ENCODE measurements at places on chromosomes 11 and 22.

- DNase-seq: no peak
Observed at GRCh38 chr11:72239849-72240460, 4.0 kb downstream of the PHOX2A start.

- no peak for DNase-seq
Observed at GRCh38 chr22:46230262-46230901, 19.7 kb downstream of the CDPF1 start.

- no peak for DNase-seq
Observed at GRCh38 chr11:128735935-128736605, 42.2 kb downstream of the FLI1 start.

- no peak for DNase-seq
Observed at GRCh38 chr11:31529701-31530100, 20.1 kb downstream of the ELP4 start.

GRCh38 chr22:35376728-35377472, 4.0 kb upstream of the HMOX1 start:
- DNase-seq: peak; percentile 93

GRCh38 chr11:64358907-64359711, at the start of gene RPS6KA4:
Gene RPS6KA4 (plus strand): TSS chr11:64359162. CDS start chr11:64359236, 74 bp downstream.
- DNase-seq: peak; percentile 56

DNA sequence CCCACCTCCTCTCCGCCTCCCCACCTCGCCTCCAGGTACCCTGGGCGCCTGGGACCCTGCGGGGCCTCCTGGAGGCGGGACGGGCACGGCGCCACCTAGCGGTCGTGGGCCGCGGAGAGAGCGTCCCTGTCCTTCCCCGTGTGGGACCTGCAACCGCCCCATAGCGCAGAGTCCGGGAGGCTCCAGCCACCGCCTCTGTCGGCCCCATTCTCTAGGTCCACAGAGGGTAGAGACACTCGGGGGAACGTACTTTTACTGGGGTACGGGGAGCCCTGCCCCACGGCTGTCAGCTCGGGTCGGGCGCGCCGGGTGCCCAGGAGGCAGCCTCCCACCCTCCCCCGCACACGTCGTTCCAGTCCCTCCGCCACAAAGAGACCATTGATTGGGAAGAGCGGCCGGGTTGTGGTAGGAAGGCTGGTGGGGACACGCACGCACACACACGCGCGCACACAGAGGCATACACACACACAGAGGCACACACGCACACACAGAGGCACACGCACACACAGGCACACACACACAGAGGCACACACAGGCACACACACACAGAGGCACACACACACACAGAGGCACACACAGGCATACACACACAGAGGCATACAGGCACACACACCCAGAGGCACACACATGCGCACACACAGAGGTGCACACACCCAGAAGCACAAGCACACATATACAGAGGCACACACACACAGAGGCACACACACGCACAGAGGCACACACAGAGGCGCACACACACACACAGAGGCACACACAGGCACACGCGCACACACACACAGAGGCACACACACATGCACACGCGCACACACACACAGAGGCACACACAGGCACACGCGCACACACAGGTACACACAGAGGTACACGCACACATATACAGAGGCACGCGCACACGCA, 12.6 kb upstream of the NECTIN1 start:
- DNase-seq: no peak

DNA sequence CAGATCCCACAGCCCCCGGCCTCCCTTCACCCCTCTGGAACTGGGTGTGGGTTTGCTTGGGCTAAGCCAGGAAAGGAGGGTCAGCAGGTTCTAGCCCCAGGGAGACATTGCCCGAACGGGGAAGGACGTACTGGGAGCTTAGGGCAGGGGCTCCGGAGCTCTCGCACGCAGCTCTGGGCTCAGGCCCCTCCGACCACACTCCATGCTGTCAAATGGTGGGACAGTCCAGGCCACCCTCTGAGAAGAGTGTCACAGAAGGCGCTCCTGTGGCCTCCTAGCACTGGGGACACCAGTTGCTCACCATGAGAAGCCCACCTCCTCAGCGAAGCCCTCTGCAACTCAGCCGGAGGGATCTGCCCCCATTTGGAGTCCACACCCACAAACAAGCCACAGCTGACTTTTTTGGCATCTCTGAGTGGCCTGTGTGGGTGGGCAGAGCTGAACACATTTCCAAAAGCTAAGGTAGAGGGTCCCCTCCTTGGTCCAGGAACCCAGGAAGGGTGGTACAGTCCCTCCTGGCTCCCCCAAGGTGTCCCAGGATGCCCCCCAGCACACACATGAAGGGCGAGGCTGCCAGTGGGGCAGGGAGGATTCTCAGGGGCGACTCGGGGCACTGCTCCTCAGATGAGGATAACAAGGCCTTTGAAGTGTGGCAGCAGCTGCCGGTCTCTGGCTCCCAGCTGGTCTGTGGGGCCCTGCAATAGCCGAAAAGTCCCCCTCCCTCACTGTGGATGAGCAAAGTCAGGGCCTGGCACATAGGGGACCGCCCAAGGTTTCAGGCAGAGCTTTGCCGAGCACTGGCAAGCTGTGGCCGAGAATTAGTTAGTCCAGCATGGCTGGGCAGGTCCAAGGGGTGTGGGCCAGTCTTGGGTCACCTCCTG, 13.0 kb upstream of the TEF start:
- no peak for DNase-seq

GRCh38 chr11:103257360-103257759, 148.1 kb downstream of the DYNC2H1 start:
- no peak for DNase-seq

- no peak for DNase-seq
Observed at GRCh38 chr22:29032584-29032983, 29.0 kb downstream of the C22orf31 start.

DNA sequence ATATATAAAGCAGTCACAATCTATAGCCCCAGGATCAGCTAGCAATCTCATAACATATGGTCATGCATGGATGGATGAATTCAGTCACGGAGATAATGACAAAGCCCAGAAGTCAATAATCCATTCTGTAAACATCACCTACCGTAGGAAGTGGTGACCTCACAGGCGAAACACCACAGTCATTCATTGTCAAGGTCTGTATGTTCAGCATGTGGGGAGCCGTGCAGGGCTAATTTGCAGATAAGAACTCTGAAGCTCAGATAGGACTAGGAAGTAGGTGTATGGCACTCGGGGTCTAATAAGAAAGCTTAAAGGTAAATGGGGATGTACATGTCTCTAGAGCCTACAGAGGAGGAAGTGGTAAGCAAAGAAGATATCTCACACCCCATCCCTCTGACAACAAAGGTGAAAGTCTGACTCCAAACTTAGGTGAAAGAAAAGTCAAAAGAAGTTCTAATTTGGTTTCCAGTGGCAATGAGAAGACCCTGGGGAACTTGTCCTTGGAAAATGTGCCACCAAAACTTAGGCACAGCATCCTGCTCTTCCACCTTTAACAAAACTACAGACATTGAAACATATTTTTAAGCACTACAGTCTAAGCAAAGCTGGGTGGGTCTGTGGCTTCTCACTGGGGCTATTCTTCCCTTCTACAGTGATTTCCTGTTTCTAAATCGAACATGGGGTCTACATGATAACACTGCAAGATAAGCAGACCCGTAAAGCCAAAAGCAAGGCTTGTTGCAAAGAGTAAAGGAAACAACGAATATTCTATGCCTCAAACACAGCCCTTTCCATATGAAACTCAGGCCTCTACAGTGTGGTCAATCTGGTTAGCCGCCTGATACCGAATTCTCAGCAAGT, 5.2 kb downstream of the CRTAM start:
- no peak for DNase-seq

DNA sequence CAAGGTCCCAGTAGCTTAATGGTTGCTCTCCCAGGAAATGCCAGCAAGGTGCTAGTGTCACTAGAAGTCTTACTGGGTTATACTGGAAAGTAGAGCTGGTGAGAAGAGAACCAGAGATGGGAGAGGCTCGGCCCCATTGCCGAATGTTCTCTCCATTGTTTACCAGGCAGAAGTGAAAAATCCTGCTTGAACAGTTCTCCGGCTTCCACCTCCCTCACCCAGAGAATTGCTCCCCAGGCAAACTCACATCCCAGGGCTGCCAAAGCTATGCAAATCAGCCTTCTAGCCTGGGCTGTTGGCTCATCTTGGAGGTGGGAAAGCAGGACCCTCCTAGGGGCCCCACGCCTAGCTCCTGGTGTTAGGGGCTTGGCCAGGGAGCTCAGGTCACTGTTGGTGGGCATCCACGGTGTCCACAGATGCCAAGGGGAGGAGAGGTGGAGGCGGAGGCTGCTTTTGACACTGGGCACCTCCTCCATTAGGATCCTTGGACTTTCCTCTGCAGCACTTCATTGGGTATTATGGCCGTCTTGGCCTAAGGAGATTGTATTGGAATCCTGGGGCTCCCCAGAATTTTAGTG, 20.1 kb downstream of the POU2F3 start:
- DNase-seq: no peak

DNA sequence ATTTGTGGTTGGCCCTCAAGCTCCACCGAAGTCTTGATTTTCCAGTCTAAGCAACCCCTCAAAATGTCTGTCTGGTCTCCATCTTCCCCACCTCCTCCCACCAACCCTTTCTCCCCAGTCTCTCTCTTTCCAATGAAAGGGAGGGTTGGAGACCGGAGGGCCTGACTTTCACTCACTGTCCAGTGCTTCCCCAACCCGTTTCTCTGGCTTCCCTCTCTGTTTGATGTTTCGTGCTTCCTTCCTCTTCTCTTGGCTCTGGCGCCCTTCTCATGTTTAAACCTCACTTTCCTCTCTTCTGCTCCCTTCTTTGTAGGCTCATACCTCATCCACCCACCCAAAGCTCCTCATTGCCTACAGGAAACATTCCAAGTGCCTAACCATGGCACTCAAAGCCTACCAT, 11.1 kb upstream of the VPS37C start:
- DNase-seq: no peak

DNA sequence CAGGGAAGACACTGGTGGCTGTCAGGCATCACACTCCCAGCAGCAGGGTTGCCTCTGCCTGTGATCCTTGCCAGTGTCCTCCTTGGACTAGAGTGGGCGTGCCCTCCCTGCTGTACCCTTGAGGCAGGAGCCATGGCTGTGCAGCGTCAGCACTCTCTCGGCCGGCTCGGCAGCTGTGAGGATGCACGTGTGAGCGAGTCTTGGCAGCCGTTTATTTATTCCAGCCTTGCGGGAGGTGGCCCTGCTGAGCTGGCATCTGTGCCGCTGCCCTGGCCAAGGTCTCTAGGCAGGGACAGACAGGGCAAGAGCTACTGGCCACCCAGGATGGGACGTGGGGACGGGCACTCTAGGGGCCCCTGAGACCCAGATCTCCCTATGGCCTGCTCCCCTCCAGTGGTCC, 33.9 kb downstream of the TSPAN4 start:
- no peak for DNase-seq

DNA sequence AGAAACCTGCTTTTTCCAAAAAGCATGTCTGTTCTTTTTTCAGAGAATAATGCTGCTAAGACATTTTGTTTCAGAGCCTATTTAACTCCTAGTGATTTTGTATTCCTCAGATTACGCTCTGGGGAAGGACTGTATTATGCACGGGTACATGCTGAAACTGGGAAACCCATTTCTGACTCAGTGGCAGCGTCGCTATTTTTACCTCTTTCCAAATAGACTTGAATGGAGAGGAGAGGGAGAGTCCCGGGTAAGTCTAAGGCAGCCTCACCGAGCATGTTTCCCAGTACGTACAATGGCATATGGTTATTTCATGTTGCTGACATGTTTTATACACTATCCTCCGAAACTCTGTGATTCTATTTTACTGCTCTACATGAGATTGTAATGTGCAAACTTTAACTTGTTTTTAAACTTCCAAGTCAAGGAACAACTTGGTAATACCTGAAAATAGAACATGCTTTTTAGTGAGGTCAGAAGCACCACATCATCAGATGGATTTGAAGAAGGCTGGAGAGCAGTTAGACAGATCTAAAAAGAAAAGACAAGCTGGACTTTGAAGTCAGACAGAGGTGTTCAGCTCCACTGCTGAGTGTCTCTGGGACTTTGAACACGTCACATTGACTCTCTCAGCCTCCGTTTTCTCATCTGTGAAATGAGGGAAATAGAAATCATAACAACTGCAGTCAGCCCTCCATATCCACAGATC, 23.7 kb upstream of the MYO18B start:
- no peak for DNase-seq

DNA sequence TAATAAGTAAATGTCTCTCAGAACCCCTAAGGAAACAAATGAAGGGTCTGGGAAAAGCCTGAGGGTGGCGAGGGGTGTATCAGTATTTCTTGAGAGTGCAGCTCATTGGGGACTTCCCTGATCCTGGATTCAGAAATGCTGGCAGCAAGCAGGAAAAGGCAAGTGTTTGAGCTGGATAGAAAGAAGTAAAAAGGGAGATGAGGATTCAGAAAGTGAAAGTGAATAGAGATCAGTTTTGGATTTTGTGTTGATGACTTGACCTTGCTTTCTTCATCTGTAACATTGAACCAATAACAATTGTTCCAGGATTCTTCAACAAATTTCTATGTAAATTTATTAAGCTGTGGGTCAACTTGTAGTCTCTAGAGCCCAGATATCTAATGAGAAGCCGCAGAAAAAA, 66.9 kb upstream of the CTSC start:
- DNase-seq: no peak

DNA sequence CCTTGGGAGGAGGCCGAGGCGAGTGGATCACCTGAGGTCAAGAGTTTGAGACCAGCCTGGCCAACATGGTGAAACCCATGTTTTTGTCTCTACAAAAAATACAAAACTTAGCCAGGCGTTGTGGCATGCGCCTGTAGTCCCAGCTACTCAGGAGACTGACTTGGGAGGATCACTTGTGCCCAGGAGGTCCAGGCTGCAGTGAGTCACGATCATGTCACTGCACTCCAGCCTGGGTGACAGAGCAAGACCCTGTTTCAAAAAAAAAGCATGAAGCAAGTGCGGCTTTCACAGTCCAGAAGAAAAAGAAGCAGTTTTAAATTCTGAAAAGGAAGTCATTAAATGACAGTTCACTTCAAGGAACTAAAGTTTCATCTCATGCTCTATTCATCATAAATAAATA, 7.1 kb upstream of the LTO1 start:
- no peak for DNase-seq

DNA sequence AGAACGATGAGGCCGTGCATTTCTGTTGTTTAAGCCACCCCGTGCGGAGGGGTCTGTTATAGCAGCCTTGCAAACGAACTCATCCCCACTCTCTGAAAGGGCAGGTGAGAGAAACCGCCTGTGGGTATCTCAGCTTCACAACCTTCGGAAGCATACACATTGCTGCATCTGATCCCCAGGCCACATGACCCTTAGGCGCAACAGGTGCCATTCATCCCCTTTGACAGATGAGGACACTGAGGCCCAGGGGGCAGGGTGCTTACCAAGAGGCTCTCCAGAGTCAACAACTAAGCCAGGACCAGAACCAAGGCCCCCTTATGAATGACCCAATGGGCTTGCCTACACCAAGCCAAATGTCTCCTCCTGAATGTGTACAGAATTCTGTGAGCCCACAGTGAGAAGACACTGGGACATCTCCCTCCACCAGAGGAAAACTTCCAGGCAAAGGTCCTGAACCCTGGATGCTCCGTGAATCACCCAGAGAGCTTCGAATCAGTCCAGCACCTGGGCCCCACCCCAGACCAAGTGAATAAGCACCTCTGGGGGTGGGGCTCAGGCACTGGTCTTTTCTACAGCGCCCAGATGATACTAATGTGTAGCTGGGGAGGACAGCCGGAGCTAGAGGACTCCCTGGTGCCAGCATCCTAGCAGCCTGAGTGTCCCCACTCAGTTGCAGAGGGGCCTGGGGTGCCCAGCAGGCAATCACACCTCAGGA, 83.2 kb downstream of the BUD13 start:
- no peak for DNase-seq
